Thyroid gland (tissue), 4 donors: ENCODE measurements at places on chromosomes 5 and 9. TPM values are rescaled to one million over a fixed set of nuclear protein-coding genes. Genes with fewer than 3 reads are reported as not detected.
A peak's percentile ranks its signal among the peaks of the same experiment; 100 is the strongest.

- no peak overlapping the region for H3K27ac ChIP-seq
- H3K4me1 ChIP-seq: no peaks in the 10 kb centered on the region
- no peaks in the 10 kb centered on the region for H3K36me3 ChIP-seq
- DNase-seq: no peak
These were observed 118.7 kb downstream of the MED27 start for GRCh38 chr9:131960851-131961495.

DNA sequence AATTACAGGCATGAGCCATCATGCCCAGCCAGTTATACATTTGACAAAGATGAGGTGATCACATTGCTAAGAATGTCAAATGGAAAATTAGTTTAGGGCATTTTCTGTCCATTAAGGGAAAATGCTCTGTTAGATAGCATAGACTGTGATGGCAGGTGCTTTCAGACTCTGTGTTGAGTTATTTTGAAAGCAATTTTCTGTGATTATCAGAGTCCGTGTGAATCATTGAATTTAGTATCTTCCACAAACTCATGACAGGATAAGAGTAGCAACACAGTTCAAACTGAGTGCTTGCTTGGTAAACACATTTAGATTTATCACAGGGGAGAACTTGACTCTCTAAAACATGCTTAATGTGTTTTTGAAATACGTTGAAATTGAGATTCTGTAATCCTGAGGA, 69.0 kb downstream of the GAPVD1 start:
- H3K36me3 ChIP-seq: peaks cover 63% of the 10 kb centered on the region
- no peak overlapping the region for H3K4me3 ChIP-seq
- no peaks in the 10 kb centered on the region for H3K4me1 ChIP-seq
- no peak overlapping the region for H3K27ac ChIP-seq
- H3K27me3 ChIP-seq: no peaks in the 10 kb centered on the region
- DNase-seq: no peak

DNA sequence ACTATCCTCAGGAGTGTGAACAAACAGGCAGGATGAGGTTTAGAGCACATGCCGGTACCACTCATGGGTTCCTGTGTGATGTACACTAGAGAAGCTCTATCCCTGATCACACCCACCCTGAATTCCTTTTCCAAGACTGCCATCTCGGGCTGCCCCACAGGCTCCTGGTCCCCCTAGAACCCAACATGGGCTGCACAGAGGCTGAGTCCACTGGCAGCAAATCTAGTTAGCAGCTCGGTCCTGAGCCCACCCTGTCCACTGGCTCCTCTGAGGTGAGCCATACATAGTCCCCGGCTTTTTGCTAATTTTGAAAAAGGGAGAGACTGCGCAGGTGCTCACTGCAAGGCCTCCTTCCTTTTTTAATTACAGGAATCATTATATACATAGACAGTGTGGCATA, 227.0 kb downstream of the FSTL4 start:
- no peak for DNase-seq
- H3K27ac ChIP-seq: no peak overlapping the region
- no peak overlapping the region for H3K4me3 ChIP-seq
- H3K4me1 ChIP-seq: peaks cover 6% of the 10 kb centered on the region
- no peaks in the 10 kb centered on the region for H3K27me3 ChIP-seq
- H3K36me3 ChIP-seq: no peaks in the 10 kb centered on the region

Gene ACTBL2
- not detected for total RNA-seq

GRCh38 chr9:68509689-68510088, 31.0 kb downstream of the TMEM252 start:
- no peak overlapping the region for H3K4me3 ChIP-seq
- no peak for DNase-seq
- H3K27ac ChIP-seq: no peak overlapping the region
- H3K36me3 ChIP-seq: no peaks in the 10 kb centered on the region
- H3K27me3 ChIP-seq: no peaks in the 10 kb centered on the region

DNA sequence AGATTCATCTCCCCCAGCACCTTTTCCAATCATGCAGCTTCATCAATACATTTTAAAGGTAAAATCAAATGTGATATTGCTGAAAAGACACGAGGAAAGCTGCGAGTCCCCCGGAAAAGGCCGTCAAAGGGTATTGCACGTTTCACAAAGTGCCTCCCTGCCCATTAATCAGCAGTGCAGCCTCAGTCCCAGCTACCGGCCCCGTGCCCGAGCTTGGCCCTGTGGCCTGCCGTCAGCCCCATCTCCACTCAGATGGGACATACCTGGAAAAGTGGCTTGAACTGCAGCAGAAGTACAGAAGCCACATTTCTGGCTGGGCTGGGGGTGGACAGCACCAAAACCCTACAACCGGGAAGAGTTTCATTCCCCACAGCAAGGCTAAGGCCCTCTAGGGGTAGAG, 39.9 kb upstream of the EQTN start:
- peaks cover 25% of the 10 kb centered on the region for H3K4me1 ChIP-seq
- no peak overlapping the region for H3K4me3 ChIP-seq
- H3K27ac ChIP-seq: no peak overlapping the region
- H3K27me3 ChIP-seq: no peaks in the 10 kb centered on the region
- DNase-seq: no peak
- H3K36me3 ChIP-seq: no peaks in the 10 kb centered on the region

- no peak overlapping the region for H3K4me3 ChIP-seq
- DNase-seq: no peak
- H3K27ac ChIP-seq: no peak overlapping the region
- H3K27me3 ChIP-seq: no peaks in the 10 kb centered on the region
These were observed 223.7 kb downstream of the PAPPA start for GRCh38 chr9:116377179-116377798.

DNA sequence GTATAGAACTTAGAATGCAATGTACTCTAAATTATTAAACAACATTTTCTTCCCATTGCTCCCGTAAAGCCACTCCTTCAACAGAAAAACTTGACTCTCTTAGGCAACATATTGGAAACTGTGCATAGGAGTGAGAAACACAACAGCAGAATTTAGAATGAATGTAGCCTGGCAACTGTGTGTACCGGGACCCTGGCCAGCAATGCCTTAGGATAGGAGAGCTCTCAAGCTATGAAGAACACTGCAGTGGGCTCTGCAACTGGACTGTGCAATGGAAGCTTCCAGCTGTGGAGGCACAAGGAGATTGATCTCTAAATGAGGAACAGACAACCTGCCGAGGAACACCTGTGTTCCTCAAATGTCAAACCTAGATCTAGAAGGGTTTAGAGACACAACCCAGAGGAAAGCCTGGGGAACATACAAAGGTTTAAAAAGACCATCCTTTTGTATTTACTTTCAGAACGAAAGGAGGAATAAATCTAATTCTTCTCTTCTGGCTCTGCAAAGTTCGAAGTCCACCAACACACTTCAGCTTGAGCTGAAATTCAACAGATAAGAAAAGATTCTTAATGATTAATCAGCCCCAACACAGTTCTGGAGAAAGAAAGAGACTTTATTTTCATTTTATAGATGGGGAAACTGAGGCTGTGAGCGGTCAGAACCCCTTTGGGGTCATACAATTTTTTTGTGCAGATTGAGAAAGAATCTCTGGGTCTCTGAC, 51.5 kb upstream of the ARL15 start:
- no peak for DNase-seq
- H3K4me3 ChIP-seq: no peak overlapping the region
- H3K36me3 ChIP-seq: no peaks in the 10 kb centered on the region
- H3K4me1 ChIP-seq: no peaks in the 10 kb centered on the region
- no peak overlapping the region for H3K27ac ChIP-seq

DNA sequence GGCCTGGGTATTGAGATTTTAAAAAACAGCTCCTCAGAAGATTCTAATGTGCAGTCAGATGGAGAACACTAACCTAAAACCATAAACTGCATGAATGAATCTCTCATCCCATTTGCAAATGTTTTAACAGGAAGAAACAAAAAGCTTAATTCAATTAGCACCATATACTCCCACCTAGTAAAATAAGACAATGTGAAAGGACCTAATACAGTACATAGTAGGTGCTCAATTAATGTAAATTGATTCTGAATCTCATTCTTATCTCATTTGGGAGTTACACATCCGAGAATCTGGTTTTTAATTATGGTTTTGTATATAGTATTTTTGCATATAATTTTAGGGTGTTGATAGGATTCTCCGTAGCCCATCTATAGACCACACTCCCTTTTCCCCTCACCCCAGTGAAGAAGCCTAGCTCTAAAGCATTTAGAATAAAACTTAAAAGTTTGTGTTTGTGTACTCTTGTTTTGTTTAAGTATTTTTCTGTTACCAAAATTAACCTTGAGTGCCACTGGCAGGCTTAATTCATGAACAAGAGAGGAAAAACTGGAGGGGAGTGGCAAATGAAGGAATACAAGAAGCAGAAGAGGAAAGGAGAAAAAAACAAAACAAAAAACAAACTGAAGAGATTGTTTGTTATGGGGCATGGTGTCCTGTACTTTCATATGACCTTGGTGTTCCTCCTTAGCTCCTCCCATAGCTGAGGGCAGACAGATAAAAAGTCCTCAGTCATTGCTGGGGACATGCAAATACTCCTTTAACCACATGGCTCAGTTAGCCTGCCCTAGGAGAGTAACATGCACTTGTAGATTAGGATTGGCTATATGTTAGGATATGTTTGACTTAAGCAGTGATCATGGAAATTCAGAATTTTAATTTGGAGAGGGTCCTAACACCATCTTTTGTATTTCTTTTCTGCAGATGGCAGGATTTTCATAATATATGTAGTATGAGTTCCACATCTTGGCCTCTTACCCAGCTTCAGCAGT, 1.2 kb downstream of the RNF14 start:
- H3K4me3 ChIP-seq: peak overlapping the region; percentile 73
- no peaks in the 10 kb centered on the region for H3K36me3 ChIP-seq
- peak overlapping the region; percentile 94 for H3K27ac ChIP-seq

DNA sequence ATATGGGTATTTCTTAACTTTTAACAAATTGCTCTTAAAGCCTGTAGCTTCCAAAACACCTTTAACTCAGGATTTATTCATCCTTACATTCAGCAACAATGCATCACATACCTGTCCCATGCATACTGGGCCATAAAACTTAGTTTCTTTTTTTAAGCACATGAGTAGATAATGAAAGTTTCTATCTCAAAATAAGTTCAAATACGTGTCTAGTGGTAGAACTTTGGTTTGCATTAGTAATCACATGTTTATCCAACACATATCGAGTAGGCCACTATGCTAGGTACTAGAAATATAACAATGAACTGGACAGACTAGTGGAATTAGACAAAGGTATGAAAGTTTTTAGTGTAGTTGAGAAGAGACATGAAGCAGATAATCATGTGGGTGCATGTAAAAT, 99.6 kb downstream of the DOCK2 start:
- no peak overlapping the region for H3K4me3 ChIP-seq
- H3K4me1 ChIP-seq: no peaks in the 10 kb centered on the region

- H3K27me3 ChIP-seq: no peaks in the 10 kb centered on the region
- H3K36me3 ChIP-seq: peaks cover 18% of the 10 kb centered on the region
- H3K27ac ChIP-seq: no peak overlapping the region
- peaks cover 12% of the 10 kb centered on the region for H3K4me1 ChIP-seq
- peak; percentile 74 for DNase-seq
These were observed 992 bp upstream of the RPP25L start for GRCh38 chr9:34612788-34613390.

DNA sequence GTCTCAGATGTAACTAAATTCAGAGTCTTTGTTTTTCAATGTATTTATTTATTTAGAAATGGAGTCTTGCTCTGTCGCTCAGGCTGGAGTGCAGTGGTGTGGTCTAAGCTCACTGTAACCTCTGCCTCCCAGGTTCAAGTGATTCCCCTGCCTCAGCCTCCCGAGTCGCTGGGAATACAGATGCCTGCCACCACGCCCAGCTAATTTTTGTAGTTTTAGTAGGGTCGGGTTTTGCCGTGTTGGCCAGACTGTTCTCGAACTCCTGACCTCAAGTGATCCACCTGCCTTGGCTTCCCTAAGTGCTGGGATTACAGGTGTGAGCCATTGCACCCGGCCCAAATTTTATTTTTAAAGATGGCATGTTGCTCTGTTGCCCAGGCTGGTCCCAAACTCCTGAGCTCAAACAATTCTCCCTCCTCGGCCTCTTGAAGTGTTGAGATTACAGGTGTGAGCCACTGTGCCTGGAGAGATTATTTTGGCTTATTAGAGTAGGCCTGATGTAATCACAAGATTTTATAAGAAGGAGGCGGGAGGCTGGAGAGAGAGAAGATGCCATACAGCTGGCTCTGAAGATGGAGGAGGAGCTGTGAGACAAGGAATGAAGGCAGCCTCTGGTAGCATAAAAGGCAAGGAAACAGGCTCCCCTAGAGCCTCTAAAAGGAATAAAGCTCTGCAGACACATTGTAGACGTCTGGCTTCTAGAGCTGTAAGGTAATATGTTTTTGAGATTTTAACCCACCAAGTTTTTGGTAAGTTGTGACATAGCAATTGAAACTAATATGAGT, 12.9 kb upstream of the KLF9 start:
- H3K36me3 ChIP-seq: no peaks in the 10 kb centered on the region
- H3K27me3 ChIP-seq: no peaks in the 10 kb centered on the region
- H3K27ac ChIP-seq: no peak overlapping the region
- H3K4me1 ChIP-seq: no peaks in the 10 kb centered on the region
- H3K4me3 ChIP-seq: no peak overlapping the region
- DNase-seq: no peak

Gene DOK3
- total RNA-seq: 5.0 TPM

GRCh38 chr5:55538661-55539060, 3.9 kb upstream of the PLPP1 start:
- no peaks in the 10 kb centered on the region for H3K4me1 ChIP-seq
- no peaks in the 10 kb centered on the region for H3K27me3 ChIP-seq
- no peaks in the 10 kb centered on the region for H3K36me3 ChIP-seq
- no peak overlapping the region for H3K27ac ChIP-seq
- DNase-seq: no peak
- no peak overlapping the region for H3K4me3 ChIP-seq

GRCh38 chr9:103900466-103900865, 193.6 kb upstream of the SMC2 start:
- no peak for DNase-seq
- H3K4me1 ChIP-seq: no peaks in the 10 kb centered on the region
- H3K4me3 ChIP-seq: no peak overlapping the region
- H3K27me3 ChIP-seq: no peaks in the 10 kb centered on the region
- H3K27ac ChIP-seq: no peak overlapping the region

GRCh38 chr9:37617832-37618231, 25.4 kb upstream of the TOMM5 start:
- no peak overlapping the region for H3K27ac ChIP-seq
- H3K4me1 ChIP-seq: no peaks in the 10 kb centered on the region
- H3K4me3 ChIP-seq: no peak overlapping the region
- no peak for DNase-seq
- H3K27me3 ChIP-seq: no peaks in the 10 kb centered on the region
- no peaks in the 10 kb centered on the region for H3K36me3 ChIP-seq

DNA sequence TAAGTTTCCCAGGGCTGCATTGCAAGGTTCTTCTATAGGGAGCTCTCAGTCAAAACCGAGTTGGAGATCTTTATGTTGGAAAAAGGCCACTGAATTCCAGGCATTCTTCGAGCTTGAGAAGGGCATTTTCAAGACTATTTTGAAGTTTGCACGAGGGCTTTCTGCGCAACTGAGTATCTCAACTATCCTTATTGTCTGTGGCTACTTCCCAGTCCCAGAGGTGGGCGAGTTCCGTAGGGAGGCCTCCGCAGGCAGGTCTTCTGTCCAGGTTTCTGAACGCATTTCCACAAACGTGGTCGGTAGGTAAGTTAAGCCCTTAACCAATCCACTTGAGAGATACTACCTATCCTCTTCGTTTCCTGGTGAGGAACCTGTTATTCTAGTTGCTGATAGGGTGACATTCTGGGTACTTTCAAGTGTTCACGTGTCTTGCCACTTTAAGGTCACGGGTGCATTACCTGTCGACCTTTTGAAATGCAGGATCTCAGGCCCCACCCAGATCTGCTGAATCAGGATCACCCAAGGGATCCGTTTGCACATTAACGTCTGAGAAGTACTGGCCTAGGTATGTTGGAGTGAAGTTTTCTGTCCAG, 51.4 kb upstream of the TJP2 start:
- H3K27me3 ChIP-seq: no peaks in the 10 kb centered on the region
- peak overlapping the region; percentile 97 for H3K27ac ChIP-seq
- peaks cover 12% of the 10 kb centered on the region for H3K4me1 ChIP-seq

Gene LCN9
- not detected for total RNA-seq
